ENCODE measurements at places on chromosomes 5 and 9.

DNA sequence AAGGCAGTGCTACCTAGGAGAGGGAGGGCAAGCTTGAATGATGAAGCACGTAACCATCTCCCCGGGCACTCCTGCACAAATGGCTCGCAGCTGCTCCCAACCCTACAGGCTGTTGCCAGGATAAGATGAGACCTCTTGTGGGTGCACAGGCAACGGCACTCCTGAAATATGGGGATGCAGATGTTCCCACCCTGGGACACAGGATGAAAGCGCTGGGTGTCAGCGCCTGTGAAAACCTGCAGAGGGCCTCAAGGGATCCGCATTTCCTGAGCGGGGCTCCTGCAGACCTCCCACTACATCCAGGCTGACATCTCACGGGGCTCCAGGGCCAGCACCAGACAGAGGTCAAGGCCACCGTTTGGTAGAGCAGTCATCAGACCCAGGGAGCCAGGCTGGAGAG, 60.7 kb downstream of the SMIM23 start:
- DNase-seq: no peak

DNA sequence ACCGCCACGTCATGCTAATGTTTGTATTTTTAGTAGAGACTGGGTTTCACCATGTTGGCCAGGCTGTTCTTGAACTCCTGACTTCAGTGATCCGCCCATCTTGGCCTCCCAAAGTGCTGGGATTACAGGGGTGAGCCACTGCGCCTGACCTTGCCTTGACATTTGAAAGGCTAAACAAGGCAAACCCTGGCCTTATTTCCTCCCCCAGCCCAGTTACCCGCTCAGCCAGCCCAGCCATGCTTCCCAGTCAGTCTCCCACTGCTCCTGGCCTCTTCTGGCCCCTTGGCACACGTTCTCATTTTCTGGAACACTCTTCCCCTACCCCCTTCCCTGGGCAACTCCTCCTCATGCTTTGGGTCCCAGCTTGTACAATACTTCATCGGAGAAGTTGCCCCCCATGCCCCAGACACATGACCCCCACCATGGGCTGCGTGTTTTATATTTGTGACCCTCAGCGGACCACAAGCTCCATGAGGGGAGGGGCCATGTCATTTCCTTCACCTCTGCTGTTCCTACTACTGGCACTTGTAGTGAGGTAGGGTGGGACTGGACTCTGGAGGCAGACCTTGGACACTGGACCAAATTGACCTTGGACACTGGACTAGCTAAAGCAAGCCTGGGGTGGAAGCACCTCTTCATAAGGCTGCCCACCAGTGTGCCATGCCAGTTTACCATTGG, 94.4 kb upstream of the IER5L start:
- DNase-seq: no peak

GRCh38 chr9:137168904-137169856, 671 bp downstream of the LRRC26 start:
- no peak for DNase-seq

DNA sequence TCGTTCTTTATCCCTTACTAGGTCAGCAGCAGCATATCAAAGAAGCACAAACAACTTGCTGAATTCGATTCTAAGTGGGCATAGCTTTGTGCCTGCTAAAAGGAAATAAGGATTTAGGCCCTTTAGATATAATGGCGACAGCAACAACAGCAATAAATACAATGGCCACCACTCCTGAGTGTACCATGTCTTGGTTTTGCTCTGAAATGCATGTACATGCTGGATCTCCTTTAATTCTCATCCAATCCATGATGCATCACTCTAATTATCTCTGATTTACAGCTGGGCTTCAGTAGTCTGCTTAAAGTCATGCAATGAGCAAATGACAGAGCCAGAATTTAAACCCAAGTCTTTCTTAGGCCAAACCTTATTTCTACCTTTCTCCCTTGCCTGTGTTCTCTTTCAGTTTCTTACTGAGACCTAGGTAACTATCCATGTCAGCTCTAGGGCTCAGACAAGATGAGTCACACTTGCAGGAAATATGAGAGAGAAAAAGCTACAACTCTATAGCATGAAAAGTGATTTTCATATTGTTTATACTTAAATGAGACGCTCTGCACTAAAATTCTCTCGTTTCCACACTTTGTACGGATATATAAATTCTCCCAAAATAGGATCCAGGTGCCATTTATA, 111.8 kb downstream of the HMHB1 start:
- DNase-seq: no peak

DNA sequence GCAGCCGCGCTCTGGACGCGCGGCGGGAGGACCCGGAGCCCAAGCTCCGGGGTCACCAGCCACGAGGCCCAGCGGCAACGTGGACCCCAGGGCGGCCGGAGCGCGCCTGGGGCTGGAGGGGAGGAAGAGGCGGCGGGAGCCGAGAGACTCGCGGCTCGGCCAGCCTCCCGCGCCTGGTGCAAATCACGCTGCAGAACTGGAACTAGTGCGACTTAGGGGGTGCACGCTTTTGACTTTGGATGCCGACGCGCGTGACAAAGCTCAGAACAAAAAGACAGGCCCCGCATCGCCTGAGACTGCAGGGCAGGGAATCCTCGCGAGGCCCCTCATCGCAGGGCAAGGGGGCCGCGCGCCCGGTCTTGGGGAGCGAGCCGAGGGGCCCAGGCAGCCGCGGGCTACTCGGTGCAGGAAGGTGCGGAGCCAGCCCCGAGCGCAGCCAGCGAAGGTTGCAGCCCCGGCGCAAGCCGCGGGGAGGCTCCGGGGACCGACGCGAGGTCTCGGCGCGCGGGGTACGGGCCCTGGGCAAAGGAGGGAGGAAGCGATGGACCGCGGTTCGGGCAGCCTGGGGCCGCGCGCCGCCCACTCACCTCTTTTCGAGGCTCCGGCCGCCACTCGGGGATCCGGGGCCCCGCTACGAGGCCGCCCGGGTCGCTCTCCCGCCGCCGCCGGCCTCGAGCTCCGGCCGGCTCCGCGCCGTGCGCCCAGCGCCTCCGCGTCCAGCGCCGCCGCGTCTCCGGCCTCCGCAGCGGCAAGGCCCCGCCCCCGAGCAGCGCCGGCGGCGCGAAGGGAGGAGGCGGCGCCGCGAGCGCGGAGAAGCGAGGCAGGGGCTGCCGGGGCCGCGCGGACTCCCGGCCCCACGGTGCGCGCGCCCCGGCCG, at the start of gene GOLM1:
GOLM1 (minus strand) TSS at position 735 of the 877 bp plus-strand sequence. CDS start 20,238 bp downstream, outside the sequence.
- DNase-seq: no peak

DNA sequence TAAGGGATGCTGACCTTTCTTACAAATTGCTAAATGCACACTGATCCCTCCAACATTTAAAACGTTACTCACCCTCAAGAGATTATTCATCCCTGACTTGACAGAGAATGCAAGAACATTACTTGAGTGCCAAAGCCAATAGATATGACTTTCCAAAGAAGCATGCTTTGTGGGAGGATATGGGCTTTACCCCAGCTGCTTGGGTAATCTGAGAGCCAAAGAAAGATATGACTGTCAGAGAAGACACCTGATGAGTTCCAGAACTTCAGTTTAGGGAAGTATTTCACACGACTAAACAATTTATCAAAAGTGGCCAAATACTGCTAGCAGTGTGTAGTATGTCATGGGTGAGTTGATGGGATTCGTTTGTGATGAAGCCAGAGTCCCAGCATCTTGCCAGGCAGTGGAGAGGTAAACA, 7.4 kb upstream of the SPDL1 start:
- DNase-seq: no peak

GRCh38 chr9:98536542-98537173, 172.1 kb downstream of the GABBR2 start:
- DNase-seq: no peak

DNA sequence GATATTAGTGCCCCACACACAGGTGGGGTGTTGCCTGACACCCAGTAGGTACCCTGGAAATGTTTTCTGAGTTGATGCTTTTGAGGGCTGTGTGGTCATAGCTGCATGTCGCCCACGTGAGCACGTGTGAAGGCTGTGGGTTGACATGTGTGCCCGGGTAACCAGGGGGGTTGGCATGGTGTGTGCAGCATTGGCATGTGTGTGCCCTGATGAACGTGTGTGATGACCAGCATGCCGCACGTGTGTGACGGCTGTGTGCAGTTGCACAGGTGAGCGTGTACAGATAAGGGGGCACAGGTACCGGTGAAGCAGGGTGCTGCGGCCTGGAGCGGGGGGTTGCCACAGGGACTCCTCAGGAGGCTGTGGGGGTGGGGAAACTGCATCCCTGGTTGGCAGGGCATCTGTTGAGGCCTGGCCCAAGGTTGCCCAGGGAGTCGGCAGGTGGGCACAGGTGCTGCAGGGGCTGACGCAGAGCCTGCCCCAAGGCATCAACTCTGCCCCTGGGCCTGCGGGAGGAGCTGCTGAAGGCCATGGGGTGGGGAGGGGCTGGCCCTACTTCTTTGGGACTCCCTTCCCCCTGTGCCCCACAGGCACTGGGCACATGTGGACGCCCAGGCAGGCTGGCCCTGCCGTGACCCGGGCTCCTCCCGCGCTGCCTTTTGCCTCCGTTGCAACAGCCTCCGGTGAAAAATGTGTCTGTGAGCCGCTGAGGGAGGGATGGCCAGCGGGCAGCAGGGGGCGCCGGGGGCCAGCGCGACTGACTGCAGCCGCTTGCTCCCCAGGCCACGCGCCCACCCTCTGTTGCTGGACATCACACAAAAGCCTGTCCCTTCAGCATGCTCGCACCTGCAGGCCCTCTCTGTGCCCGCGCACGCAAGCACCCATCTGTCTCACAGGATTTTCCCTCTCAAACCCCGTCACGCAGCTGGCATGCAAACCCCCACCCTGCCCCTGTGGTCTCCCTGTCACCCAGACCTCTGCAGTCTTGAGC, 2.2 kb downstream of the UNC5A start:
- DNase-seq: no peak

- DNase-seq: no peak
Observed at GRCh38 chr9:31808766-31809165, 575.7 kb upstream of the ACO1 start.

DNA sequence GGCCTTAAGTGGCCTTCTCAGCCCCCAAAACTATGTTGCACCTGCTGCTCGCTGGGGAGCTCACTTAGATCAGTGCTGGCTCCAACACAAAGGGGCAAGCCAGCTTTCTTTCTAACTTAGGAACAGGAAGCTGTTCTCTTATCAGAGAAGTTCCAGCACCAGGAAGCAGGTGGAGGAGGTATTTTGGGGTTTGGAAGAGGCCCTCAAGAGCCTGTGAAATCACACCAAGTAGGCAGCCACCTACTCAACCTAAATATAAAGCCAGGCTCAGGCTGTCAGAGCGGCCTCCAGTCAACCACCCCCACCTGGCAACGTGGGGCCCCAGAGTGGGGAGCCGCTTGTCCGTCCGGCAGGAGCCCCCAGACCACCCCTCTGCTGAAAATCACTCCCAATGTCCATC, 152.8 kb downstream of the OLFM1 start:
- DNase-seq: no peak

GRCh38 chr5:57791875-57792274, 309.3 kb upstream of the ACTBL2 start:
- DNase-seq: no peak

GRCh38 chr5:83517072-83517687, 45.6 kb downstream of the VCAN start:
- no peak for DNase-seq

Data from SIG-M5 (cell line).